H9 (cell line): ENCODE measurements at places on chromosomes 3 and 15.
A peak's percentile ranks its signal among the peaks of the same experiment; 100 is the strongest.

DNA sequence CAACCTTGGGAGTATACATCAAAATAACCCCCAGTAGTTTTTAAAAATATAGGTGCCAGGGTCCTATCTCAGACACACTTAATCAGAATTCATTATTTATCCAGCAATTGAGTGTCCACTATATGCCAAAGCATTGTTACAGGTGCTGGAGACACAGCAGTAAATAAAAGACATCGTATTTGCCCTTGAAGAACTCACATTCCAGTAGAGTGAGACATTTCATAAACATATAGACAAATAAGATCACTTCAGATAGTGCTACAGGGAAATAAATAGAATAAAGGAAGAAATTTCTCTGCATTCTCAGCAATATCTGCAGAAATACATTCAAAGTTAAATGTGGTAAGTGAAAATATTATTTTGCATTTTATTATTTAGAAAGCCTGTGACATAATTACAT is 34.1 kb upstream of the ANKRD28 start:
- H3K36me3 ChIP-seq: no peaks in the 10 kb centered on the region
- no peak for DNase-seq
- H3K4me3 ChIP-seq: no peak overlapping the region
- H3K4me1 ChIP-seq: no peaks in the 10 kb centered on the region

GRCh38 chr15:78225783-78226541 is 8.4 kb downstream of the ACSBG1 start:
- H3K27ac ChIP-seq: no peak overlapping the region
- no peak overlapping the region for H3K4me3 ChIP-seq
- no peaks in the 10 kb centered on the region for H3K27me3 ChIP-seq
- peaks cover 7% of the 10 kb centered on the region; the same call in 2 of the 3 replicates for H3K36me3 ChIP-seq
- H3K4me1 ChIP-seq: no peaks in the 10 kb centered on the region

DNA sequence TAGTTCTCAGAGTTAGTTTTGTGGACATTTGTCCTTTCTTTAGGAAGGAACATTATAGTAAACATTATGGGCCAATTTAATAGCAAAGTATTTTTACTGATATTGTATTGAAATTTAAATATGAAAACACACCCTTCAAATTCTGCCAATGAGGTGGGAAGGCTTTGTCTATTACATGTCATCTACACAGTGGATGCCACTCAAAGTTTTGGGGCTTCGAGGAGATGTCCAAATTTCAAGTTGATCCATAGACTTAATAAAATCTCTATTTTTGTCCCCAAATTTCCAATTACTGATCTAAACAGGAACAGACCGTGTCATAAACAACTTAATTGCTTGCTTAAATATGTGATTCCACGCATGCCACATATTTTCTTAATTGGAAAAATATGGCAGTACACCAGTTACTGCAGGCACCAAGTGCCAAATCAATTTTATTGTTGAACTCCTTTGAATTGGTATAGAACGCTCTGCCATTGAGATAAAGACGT is 1.7 kb downstream of the SHOX2 start:
- no peak for DNase-seq
- H3K27ac ChIP-seq: no peak overlapping the region
- peak overlapping the region; percentile 56 for H3K4me3 ChIP-seq
- no peaks in the 10 kb centered on the region for H3K4me1 ChIP-seq

GRCh38 chr3:53242642-53243041 is 13.2 kb downstream of the TKT start:
- H3K36me3 ChIP-seq: peaks cover 66% of the 10 kb centered on the region
- H3K27ac ChIP-seq: no peak overlapping the region
- no peak for DNase-seq
- H3K27me3 ChIP-seq: no peaks in the 10 kb centered on the region
- peaks cover 11% of the 10 kb centered on the region; the same call in 1 of the 2 replicates for H3K4me1 ChIP-seq

- H3K27me3 ChIP-seq: no peaks in the 10 kb centered on the region
- H3K36me3 ChIP-seq: no peaks in the 10 kb centered on the region
- no peaks in the 10 kb centered on the region; the same call in 1 of the 2 replicates for H3K4me1 ChIP-seq
- DNase-seq: no peak
- no peak overlapping the region for H3K27ac ChIP-seq
Observed at GRCh38 chr3:114418107-114418506, 124.3 kb downstream of the TIGIT start.

DNA sequence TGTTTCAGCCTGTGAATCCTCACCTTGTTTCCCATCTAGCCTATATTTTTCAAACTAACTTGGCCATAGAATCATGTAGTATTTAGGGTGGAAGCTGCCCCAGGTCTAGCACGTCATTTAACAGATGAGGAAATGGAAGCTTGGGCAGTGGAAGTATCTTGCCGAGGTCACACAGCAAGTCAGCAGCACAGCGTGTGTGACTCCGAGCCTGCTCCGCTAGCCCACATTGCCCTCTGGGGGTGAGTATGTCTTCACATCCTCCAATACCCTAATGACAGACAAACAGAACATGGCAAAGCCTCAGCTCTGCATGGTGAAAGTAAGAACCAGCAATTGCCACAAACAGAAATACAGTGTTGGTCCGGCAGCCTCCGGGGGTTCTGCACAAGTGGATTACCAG is 2.2 kb upstream of the CCR5 start:
- no peak overlapping the region for H3K27ac ChIP-seq
- no peaks in the 10 kb centered on the region; the same call in 1 of the 2 replicates for H3K4me1 ChIP-seq
- H3K36me3 ChIP-seq: no peaks in the 10 kb centered on the region
- peak; percentile 77 for DNase-seq
- H3K27me3 ChIP-seq: no peaks in the 10 kb centered on the region
